NCI-H2171 treated with DMSO at 0.1 percent for 48 hours (cell line): ENCODE measurements at places on chromosomes 2 and 18.

GRCh38 chr2:44598330-44599119, 236.8 kb downstream of the CAMKMT start:
- DNase-seq: peak; percentile 66

GRCh38 chr2:47346-47725, 1.0 kb upstream of the FAM110C start:
- no peak for DNase-seq

GRCh38 chr2:121359716-121360565, 74.9 kb upstream of the TFCP2L1 start:
- DNase-seq: no peak

DNA sequence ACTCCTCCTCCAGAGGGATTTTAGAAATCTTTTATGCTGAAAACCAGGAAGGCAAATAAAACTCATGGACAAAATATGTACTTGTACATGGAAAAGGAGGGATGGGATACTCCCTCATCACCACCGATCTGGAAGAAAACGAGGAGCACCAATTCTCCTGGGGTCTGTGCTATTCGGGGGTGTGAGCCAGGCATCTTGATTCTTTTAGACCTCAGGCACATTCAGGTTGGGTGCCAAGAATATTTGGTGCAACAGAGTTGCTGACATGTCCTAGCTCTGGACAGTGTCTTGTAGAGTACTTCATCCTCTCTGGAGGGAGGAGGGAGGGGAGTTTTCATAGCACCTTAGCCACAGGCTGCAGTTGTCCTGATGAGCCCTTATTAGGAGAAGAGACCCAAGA, 163.0 kb downstream of the PRKCE start:
- no peak for DNase-seq

DNA sequence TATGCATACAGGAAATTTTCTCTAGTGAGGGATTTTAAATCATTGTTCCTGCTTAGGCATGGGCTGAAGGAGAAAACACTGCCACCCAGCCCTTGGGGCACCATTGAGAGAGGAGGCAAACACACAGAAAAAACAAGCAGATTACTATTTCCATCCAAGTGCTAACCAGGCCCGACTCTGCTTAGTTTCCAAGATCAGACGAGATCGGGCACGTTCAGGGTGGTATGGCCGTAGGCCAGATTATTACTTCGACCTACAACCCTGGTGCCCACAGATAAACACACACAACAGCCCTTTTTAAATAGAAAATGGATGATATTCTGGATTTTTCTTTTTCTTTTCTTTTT, 45.4 kb upstream of the RHOB start:
- no peak for DNase-seq

DNA sequence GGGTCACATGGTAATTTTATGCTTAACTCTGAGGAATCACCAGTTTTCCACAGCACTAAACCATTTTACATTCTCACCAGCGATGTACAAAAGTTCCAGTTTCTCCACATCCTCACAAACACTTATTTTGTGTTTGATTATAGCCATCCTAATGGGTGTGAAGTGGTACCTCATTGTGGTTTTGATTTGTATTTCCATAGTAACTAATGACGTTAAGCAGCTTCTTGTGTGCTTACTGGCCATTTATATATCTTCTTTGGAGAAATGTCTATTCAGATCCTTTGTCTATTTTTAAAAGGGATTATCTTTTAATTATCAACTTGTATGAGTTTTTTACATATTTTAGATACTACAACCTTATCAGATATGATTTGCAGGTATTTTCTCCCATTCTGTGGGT, 42.0 kb downstream of the CCDC150 start:
- DNase-seq: no peak

GRCh38 chr2:133085646-133086045, 415.6 kb upstream of the LYPD1 start:
- DNase-seq: no peak

DNA sequence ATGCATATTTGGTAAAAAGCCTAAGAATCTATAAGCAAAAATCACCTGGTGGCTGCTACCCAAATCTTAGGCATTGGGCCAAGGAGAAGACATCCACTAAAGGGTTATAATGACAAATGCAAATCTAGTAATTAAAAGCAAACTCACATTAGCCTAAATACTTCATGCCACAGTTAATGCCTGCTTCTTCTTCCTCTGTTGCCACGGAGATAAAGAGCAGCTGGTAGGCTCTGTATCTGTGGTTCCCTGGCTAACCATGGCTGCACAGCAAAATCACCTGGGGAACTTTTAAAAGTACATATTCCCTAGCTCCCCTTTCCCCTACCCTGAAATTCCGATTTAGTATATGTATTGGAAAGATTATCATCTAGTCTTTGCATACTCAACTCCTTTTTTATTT, 114.3 kb downstream of the LNPK start:
- peak; percentile 7 for DNase-seq

GRCh38 chr2:85413592-85414420, 3.6 kb upstream of the CAPG start:
- peak; percentile 10 for DNase-seq
